ENCODE measurements at places on chromosomes 16 and 17.

GRCh38 chr16:1048442-1049112 is 24.0 kb upstream of the SSTR5 start:
- no peak for DNase-seq

- no peak for DNase-seq
These were observed 87.1 kb downstream of the KCNJ12 start for GRCh38 chr17:21463204-21463661.

- DNase-seq: no peak
These were observed 52.5 kb downstream of the LITAF start for GRCh38 chr16:11534262-11534661.

DNA sequence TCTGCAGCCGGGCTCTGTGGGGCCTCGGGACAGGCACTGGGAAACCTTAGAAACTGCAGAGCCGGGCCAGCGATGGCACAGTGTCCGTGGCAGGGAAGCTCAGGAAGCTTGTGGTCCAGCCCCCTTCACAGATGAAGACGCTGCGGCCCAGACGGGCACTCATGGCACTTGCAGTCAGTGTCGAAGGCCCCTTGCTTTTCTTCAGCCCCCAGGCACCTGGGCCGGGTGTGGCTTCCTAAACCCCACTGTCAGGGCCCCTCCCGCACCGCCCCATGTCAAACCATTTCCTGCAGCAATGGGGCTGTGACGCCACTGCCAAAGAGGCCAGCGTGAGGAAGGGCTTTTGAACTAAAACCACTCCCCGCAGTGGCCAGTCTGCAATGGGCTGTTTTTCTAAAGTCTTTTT is 164.0 kb downstream of the LAT start:
- DNase-seq: no peak

GRCh38 chr17:79085154-79085920 is 10.7 kb downstream of the ENGASE start:
- no peak for DNase-seq

DNA sequence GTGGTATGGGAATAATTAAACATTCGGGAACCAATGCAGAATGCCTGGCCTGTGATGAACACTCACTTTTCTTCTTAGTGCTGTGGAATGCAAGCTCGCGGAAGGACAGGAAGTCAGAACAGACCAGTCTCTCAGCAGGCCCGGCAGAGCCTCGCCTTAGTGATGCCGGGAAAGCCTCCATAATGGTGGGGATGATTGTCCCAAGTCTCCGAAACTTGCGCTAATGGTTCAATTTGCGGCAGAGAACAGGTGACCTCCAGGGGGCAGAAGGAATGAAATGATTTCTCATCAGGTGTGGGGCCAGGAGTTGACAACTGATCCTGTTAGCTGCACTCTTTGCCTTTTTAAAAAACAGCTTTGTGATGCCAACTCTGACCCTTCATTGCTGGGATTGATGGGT is 170.6 kb downstream of the GSG1L start:
- DNase-seq: no peak

DNA sequence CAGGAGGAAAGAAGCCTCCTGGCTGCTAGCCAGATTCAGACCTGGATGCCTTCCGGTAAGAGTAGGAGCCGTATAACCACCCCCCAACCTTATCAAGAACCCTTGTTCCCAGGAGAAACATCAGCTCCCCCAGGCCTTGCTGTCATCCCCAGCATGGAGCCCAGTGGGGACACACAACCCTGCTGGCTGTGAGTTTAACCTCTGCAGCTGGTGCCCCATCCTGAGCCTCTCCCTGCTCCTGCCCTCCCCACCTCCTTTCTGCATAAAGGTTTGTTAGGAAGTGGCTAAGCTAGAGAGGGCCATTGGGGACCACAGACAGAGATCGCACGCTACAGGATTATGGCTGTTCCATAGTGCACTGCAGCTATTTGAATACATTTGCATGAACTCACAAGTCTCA is 55.5 kb upstream of the RPL38 start:
- no peak for DNase-seq

DNA sequence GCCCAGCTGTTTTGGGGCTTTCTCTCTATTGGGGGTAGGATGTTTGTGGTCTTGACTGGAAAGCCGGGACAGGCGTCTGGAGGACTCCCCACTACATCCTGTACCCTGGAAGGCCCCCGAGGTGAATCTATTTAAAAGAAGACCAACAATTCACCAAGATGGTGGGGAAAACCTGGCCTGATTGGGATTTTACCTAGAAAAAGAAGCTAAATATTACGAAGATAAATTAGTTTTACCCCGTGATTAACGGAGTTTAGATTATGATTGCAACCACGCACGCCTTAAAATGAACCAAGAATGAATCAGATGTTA is 779 bp upstream of the CCDC102A start:
- DNase-seq: no peak

DNA sequence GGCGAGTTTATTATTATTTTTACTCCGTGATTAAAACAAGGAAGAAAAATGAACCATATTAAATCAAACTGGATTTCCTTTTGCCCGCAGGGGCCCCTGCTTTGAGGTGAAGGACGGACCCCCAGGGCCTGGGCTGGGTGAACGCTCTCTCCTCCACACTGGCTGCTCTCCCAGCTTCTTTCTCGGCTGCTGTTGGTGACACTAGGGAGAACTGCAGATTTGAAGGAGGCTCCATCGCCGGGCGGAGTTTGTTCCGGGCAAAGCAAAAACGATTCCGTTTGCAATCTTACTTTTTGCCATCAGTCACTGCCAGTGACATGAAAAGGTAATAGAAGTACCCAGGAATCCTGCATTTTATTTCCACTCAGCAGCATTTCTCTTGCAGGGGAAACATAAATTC is 221.6 kb upstream of the SDK2 start:
- DNase-seq: no peak

DNA sequence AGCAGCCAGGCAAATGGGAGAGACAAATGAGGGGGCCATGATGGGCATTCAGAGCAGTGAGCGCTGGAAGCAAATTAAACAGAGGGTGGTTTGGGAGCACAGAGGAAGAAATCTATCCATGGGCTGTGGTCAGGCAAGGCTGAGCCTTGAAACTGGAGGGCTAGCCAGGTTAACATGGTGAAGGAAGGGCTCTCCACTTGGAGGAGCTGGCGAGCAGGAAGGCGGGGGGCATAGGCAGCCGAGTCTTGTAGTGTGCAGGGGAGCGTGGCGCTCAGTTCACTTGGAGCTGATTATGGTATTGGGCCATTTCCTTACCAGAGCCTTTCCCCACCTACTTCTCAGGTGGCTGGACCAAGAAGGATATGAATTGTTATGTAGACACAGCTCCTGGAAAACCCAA is 189.7 kb downstream of the SNX29 start:
- no peak for DNase-seq

- DNase-seq: no peak
These were observed 16.9 kb downstream of the SLC43A2 start for GRCh38 chr17:1611715-1612114.

GRCh38 chr16:62404842-62405611 is 368.8 kb upstream of the CDH8 start:
- DNase-seq: no peak

GRCh38 chr16:82063456-82064082 is 28.5 kb downstream of the HSD17B2 start:
- DNase-seq: no peak

DNA sequence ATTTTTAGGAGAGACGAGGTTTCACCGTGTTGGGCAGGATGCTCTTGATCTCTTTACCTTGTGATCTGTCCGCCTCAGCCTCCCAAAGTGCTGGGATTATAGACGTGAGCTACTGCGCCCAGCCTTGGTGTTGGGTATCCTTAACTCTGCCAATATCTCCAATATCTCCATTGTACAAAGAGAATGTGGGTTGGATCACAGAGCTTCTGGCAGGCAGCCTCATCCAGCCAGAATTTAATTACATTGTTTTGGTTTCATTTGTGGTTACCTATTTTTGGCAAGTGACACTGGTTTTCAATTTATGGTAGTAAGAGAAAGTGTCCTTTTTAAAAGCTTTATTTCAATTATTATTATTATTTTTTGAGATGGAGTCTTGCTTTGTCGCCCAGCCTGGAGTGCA is 14.0 kb upstream of the RFWD3 start:
- DNase-seq: no peak

- no peak for DNase-seq
These were observed 9.2 kb downstream of the MMP15 start for GRCh38 chr16:58034774-58035173.

DNA sequence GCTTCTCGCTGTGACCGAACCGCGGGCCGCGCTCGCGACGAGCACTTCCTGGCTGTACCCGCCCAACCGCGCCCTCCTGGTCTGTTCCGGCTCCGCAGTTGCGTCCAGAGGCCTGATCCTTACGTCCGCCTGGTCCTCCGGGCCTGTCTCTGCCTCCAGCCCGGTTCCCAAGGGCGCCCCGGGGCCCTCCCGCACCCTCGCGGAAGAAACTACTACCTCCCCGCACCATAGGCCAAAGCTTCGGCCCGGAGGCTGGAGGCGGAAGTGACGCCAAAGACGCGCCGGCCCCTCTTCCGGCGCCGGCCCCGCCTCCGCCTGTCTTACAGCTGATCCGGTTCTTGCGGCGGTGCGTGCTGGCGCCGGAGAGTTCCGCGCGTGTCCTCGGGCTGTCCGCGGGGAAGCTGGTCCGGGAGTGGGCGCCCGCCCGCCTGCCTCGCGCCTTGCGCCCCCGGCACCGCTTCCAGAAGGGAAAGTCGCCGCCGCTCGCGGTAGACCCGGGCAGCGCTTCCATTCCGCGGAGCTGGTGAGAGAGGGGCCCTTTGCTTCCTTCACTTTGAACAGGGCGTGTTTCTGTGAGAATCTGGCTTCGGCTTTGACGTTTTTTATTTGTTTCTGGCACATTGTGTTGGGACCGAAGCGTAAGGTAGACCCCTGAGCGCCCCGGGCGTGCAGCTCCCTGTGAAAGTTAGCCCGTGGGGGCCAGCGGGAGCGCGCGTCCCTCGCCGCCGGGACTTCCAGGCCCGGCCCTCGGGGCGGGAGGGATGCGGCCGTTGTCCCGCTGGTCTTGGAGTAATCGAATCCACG is at the start of gene ZNF778:
TSS of gene ZNF778 (plus strand) at position 316 of the 804 bp plus-strand sequence. CDS start 3,425 bp downstream, outside the sequence.
- peak; percentile 85 for DNase-seq

GRCh38 chr17:44829523-44830358 is at the start of gene GJC1:
GJC1 (minus strand) TSS chr17:44830287; CDS start chr17:44805817, 24,470 bp downstream.
- no peak for DNase-seq

GRCh38 chr17:71338396-71338795 is 782.4 kb upstream of the SOX9 start:
- DNase-seq: no peak

GRCh38 chr17:36876966-36877365 is 60.3 kb upstream of the LHX1 start:
- DNase-seq: no peak
